Hair follicular keratinocyte (primary cell): ENCODE measurements at places on chromosomes 4 and X. TPM values are rescaled to one million over a fixed set of nuclear protein-coding genes. Genes with fewer than 3 reads are reported as not detected.

The FAM47E gene
- not detected in 2 replicates for total RNA-seq

The NEUROG2 gene
- not detected in 2 replicates for total RNA-seq

The GAGE12F gene
- total RNA-seq: not detected in 2 replicates

The NMU gene
- total RNA-seq: 0.78 and 3.8 TPM in 2 replicates

The BEX1 gene
- 0.31 and 4.8 TPM in 2 replicates for total RNA-seq

The KDR gene
- not detected in 2 replicates for total RNA-seq

The ZNF518B gene
- total RNA-seq: 10.2 and 12.8 TPM in 2 replicates

The SEC24B gene
- total RNA-seq: 17.1 and 24.1 TPM in 2 replicates

The MAGEA2 gene
- not detected in 2 replicates for total RNA-seq

The NAA10 gene
- total RNA-seq: 138 and 185 TPM in 2 replicates

The ABLIM2 gene
- total RNA-seq: 0.11 and 1.2 TPM in 2 replicates

The QRFPR gene
- total RNA-seq: 0.55 and 3.5 TPM in 2 replicates

The FGF13 gene
- total RNA-seq: not detected in 2 replicates

The LCORL gene
- total RNA-seq: 11.1 and 14.4 TPM in 2 replicates

The FGF2 gene
- total RNA-seq: 1.6 and 3.3 TPM in 2 replicates

The NRK gene
- total RNA-seq: 0.23 and 0.72 TPM in 2 replicates

The GAGE12H gene
- total RNA-seq: not detected in 2 replicates

The AIFM1 gene
- total RNA-seq: 17.9 and 25.9 TPM in 2 replicates

The TIGD4 gene
- total RNA-seq: 0.11 TPM in 1 of 2 replicates, not detected in the other

The ADGRG2 gene
- total RNA-seq: under 0.01 TPM in 1 of 2 replicates, not detected in the other

The CUL4B gene
- total RNA-seq: 16.4 and 22.9 TPM in 2 replicates

The SPIN2B gene
- total RNA-seq: 4.1 and 7.7 TPM in 2 replicates

The RAP2C gene
- 14.3 and 15.9 TPM in 2 replicates for total RNA-seq

The GPRASP1 gene
- total RNA-seq: 0.04 and 0.08 TPM in 2 replicates

The STARD8 gene
- 0.16 and 0.34 TPM in 2 replicates for total RNA-seq

The SCML1 gene
- 6.7 and 9.9 TPM in 2 replicates for total RNA-seq

The RADX gene
- 2.8 and 3.0 TPM in 2 replicates for total RNA-seq

The PDLIM3 gene
- 0.68 and 1.1 TPM in 2 replicates for total RNA-seq

The CCDC158 gene
- total RNA-seq: 0.04 TPM in 1 of 2 replicates, not detected in the other

The TLR2 gene
- total RNA-seq: 9.9 and 31.2 TPM in 2 replicates

The GDPD2 gene
- 0.34 TPM in 1 of 2 replicates, not detected in the other for total RNA-seq

The MAGEA11 gene
- not detected in 2 replicates for total RNA-seq

The SCRG1 gene
- not detected in 2 replicates for total RNA-seq

The KCND1 gene
- total RNA-seq: 0.23 and 0.47 TPM in 2 replicates

The BEND4 gene
- not detected in 2 replicates for total RNA-seq

The SSX4 gene
- total RNA-seq: not detected in 2 replicates

The SMIM20 gene
- total RNA-seq: 30.4 and 37.6 TPM in 2 replicates

The NEIL3 gene
- total RNA-seq: 3.8 and 11.7 TPM in 2 replicates

The SOWAHB gene
- total RNA-seq: 0.11 and 0.39 TPM in 2 replicates

The STS gene
- total RNA-seq: 0.61 and 0.86 TPM in 2 replicates

The SLIT2 gene
- total RNA-seq: 3.5 and 4.1 TPM in 2 replicates

The RASL11B gene
- total RNA-seq: 1.6 and 3.1 TPM in 2 replicates

The TMEM35A gene
- total RNA-seq: not detected in 2 replicates

The F11 gene
- not detected in 2 replicates for total RNA-seq
